ENCODE measurements at places on chromosomes 16 and 17.

DNA sequence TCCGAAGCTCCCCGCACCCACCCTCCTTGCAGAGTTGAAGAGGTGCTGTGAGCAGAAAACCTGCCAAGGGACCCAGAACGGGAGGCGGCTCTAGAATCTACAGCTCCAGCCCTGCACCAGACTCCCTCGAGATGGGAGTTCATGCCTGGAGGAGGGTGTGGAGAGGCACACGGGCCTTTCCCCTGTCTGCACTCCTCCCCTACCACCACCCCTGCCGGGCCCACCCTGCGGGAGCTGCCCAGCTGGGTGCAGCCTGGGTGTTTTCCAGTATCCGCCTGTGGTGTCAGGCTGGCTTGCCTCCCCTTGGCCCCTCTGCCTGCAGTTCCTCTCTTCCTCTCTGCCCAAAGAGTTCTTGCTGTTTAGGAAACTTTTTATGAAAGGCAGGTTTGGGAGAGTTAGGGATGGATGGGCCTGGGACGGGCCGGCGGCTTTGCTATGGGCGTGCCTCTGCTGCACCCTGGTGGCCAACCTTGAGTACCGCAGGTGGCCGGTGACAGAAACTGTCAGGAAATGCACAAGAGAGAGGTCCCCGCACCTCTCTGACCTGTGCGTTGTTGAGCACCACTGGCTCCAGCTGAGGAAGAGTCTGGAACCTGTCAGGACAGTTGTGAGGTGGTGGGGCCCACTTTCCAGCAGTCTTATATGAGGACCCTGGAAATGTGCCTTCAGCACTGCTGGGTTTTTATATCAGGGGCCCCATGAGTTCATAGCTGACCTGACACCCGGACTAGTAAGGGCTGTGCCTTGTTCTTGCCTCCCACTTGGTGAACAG is 354.1 kb downstream of the SEC14L1 start:
- DNase-seq = peak; percentile 64

DNA sequence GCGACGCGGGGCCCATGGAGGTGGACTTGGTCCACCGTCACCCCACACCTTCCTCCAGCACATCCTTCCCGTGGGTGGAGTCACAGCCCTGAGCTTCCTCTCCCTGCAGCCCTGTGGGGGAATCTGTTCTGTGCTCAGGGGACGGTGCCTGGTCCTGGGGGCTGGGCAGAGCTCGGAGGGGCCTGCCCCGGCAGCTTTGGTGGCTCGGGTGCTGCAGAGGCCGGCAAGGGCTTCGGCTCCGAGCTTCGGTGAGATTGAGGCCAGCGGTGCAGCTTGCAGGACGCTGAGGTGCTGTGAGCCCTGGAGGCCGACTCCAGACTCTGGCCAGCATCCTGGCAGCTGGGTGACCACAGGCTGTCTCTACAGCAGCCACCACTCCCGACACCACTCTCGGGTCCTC is 36.4 kb downstream of the METRNL start:
- no peak for DNase-seq

- no peak for DNase-seq
Measured at GRCh38 chr17:50467114-50467854, 1.4 kb downstream of the CHAD start.

DNA sequence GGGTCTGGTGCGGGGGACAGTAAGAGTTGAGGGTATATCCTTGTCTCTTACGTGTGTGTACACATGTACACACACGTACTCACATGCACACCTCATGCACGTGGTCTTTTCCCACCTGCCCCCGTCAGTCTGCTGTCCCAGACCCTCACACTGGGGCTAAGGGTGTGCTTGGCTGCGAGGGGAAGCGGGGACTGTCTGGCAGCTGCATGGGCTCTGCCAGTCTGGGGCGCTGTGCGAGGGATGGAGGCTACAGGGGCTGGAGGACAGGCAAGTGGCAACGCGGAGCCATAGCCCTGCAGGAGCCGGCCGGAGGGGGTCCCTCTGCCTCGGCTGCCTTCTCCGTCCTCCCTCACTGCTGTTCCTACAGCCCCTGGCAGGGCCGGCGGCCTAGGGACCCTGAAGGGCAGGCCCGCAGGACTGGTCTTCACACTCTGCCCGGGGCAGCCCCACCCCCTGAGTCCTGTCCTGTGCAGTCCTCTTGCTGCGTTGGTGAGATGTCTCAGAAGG is 20.8 kb upstream of the SLC38A10 start:
- no peak for DNase-seq

- DNase-seq = no peak
Measured at GRCh38 chr17:9401434-9401833, 174.2 kb downstream of the STX8 start.

DNA sequence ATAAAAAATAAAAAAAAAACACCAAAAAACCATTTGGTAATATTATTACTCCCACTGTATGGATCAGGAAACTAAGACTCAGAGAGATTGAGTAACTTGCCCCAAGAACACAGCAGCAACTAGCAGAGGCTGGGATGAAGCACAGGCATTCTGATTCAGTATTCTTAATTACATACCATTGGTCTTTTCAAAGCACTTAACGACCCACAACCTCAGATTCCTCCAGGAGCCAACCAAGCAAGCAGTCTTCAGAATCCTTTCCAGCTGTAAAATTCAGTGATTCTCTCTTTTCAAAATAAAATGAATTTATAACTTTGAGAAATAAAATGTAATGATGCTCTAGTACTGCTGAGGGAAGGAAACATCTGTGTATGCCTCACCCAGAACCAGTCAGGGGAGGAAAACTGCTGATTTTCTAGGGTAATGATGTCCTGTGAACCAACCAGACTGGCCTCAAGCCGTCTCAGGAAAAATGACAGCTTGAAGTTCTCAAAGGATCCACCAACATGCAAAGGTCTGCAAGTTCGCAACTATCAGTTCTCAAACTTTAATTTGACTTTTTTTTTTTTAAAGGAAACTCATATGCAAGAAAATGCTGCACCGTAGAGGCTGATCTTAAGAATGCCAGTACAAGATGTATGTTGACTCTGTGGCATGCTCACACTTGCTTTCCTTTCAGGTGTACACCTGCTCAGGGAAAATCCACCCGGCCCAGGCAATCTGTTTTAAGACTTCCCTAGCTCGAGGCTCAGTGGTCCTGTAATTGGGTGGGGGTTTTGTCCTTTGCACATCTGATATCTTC is 9.0 kb downstream of the CUEDC1 start:
- DNase-seq = no peak

GRCh38 chr17:32927724-32928585 is at the start of gene TMEM98:
Gene TMEM98 (plus strand): TSS chr17:32928153. CDS start chr17:32931529, 3,376 bp downstream.
- no peak for DNase-seq

GRCh38 chr16:74667255-74667700 is 601 bp upstream of the RFWD3 start:
- no peak for DNase-seq

DNA sequence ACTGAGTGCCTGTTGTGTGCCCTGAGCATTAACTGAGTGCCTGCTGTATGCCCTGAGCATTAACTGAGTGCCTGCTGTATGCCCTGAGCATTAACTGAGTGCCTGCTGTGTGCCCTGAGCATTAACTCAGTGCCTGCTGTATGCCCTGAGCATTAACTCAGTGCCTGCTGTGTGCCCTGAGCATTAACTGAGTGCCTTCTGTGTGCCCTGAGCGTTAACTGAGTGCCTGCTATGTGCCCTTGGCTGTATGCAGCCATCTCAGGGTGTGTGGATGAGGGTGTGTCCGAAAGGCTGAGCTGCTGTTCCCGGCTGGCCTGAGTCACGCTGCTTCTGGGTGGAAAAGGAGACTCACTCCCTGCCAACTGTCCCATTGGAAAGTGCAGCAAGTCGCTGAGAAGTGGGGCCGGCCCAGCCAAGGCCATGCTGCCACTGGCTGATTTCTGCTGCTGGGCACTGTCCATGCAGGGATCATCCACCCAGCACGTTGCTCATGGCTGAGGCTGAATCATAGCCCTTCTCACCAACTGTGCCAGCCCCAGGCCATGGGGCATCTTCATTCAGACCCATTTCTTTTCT is 113.8 kb downstream of the OR1D5 start:
- DNase-seq = no peak

- DNase-seq = no peak
Measured at GRCh38 chr16:75378616-75379015, 54.7 kb downstream of the CFDP1 start.

GRCh38 chr16:15857724-15858560 is 1.1 kb upstream of the MYH11 start:
- no peak for DNase-seq

GRCh38 chr17:32445971-32446370 is 1.7 kb downstream of the PSMD11 start:
- DNase-seq = no peak

DNA sequence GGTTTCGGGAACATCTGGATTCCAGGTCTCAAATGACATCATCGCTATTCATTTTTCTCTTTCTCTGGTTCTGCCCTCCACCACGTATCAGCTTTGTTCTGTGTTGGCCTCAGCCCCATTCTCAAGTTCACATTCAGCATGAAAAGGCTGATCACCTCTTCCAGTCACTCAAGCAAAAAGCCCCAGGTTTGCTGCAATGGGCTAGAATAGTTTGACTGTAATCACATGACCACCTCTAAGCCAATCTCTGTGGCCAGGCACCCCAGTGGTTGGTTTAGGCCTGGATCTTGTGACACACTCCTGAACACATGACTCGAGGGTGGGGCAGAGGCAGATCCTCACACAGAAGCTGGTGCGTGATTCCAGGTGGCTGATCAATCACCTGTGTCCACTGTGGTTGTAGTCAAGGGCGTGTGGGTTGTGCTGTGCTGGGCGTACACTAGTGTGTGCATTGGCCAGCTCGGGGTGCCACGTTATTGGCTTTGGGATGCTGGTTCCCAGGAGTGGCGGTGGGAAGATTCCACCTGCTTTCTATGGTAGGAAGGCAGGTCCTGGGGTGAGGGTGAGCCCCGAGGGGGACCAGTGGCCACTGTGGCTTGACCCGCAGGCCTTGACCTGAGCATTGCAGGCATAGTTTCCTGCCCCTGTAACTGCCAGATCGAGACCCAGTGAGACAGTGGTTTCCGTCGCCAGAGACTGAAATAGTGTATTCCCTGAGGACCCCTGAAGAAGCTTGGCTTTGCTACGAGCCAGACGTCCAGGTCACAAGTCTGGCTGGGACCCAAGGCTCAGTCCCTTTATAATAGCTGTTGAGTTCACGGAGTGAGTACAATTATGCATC is 12.0 kb downstream of the EEF2K start:
- no peak for DNase-seq

DNA sequence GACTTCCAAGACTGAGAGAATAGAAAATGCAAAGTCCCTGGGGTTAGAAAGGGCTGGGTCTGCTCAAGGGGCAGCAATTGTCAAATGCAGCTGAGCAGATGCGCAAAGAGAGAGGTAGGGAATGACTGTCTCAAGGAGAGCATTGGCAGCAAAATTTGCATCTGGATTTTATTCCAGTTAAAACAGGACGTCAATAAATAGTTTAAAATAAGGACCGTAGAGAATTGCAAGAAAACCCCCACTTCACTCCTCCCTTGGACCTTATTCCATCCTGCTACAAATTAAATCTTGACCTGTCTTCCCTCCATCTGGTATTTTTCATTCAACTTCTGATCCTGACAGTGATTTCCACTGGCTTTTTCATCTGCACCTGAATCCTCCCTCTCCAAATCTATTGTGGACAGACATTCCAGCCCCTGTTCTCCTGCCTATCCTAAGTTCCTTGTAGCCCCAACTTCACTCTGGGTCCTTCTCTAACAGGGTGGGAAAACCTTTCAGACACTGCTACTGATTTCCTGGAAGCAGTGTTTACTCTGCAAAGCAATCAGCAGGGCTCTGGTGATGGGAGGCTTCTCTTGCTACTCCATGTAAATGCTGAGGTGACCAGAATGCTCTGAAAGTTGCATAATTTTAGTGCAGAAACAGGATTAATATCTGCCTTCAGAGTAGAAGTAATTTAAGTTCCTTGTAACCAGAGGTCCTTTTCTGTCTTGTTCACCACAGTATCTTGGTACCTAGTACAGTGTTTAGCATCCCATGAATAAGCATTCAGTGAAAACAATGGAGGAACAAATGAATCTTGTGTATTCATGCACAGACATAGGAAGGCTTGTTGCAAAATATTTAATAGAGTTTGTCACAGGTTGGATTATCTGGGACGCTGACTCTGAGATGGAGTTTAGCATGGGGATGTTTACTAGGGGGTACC is 79.2 kb downstream of the CDH11 start:
- DNase-seq = no peak

DNA sequence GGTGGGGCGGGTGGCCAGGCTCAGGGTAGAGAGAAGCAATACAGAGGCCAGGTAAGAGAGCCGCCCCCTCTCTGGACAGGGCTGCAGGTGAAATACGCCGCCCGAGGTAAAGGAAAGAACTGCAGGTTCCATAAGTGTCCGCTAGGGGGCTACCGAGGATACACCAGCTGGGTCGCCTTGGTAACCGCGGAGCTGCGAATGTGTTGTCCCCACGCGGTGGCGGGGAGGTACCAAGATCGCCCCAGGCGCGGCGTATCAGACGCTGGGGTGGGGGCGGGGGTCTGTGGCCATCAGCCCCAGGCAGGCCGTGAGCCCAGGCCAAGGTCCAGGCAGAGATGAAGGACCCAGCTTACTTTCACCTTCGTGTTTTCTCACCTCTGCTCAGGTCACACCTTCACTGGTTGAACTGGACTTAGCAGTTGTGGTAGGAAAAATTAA is 18.4 kb upstream of the ZFP90 start:
- peak; percentile 86 for DNase-seq

- no peak for DNase-seq
Measured at GRCh38 chr17:80845069-80845862, 146.4 kb upstream of the CHMP6 start.

- DNase-seq = no peak
Measured at GRCh38 chr17:36717088-36717487, 115.7 kb downstream of the MRM1 start.

Measured in T-helper 2 cell (primary cell).